RKO (cell line): ENCODE measurements at places on chromosomes 4 and X.

DNA sequence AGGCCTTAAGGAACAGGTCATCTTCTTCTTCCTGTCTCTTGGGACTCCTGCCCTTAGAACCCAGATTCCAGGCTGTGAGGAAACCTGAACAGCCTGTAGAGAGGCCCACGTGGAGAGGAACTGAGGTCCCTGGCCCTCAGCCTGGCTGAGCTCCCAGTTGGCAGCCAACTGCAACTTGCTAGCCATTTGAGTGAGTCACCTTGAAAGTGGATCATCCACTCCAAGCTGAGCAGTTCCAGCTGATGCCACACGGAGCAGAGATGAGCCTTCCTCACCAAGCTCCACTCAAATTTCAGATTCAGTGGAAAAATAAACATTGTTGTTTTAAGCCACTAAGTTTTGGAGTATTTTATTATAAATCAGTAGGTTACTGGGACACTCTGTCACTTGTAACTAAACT lies 392.5 kb downstream of the BCOR start:
- DNase-seq = peak; percentile 83

DNA sequence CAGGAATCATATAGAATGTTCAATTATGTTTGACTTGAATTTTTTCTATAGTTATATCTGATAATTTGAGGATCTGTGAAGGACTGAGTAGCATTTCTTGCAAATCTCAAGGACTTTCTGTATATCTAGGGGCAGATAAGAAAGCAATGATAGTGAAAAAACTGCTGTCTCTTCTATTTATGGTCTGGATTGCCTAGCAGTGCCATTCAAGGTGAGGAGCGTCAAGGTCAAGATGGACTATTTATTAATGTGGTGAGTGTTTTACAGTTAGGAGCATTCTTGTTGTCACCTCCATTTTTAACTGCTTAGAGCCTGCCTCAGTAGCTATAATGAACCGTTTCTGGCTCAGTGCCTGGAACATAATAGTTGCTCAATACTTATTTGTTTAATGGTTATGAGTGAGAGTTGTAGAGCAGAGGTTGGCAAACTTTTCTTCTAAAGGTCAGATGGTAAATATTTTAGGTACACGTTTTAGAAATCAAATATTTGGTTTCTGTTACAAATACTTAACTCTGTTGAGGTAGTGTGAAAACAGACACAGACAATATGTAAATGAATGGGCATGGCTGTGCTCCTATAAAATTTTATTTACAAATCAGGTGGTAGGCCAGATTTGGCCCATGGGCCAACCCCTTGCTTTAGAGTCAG lies 523.2 kb upstream of the IGFBP7 start:
- no peak for DNase-seq

- DNase-seq = no peak
These were observed 44.8 kb upstream of the HERC6 start for GRCh38 chr4:88333741-88334405.

GRCh38 chr4:97394653-97395052 lies 748.6 kb downstream of the STPG2 start:
- peak; percentile 44 for DNase-seq

DNA sequence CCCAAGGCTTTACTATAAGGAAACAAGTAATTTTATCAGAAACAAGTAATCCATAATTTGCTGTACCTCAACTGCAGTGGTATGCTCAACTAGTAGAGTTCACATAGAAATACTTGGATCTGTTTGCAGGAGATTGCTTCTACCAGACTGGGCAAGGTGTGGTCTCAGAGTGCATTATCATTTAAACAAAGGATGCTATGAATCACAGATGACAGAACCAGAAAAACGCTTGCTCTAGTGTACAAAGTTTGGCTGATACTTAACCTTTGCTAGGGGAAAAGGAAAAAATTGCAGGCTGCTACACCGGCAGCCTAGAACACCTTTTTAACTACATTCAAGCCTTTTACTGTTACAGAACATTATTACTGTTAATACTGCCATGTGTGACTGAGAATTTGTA lies 97.1 kb downstream of the ENOX2 start:
- no peak for DNase-seq

GRCh38 chrX:133653358-133653757 lies 238.1 kb upstream of the GPC4 start:
- DNase-seq = peak; percentile 2

- DNase-seq = no peak
These were observed 62.2 kb downstream of the NSUN7 start for GRCh38 chr4:40811956-40812355.

DNA sequence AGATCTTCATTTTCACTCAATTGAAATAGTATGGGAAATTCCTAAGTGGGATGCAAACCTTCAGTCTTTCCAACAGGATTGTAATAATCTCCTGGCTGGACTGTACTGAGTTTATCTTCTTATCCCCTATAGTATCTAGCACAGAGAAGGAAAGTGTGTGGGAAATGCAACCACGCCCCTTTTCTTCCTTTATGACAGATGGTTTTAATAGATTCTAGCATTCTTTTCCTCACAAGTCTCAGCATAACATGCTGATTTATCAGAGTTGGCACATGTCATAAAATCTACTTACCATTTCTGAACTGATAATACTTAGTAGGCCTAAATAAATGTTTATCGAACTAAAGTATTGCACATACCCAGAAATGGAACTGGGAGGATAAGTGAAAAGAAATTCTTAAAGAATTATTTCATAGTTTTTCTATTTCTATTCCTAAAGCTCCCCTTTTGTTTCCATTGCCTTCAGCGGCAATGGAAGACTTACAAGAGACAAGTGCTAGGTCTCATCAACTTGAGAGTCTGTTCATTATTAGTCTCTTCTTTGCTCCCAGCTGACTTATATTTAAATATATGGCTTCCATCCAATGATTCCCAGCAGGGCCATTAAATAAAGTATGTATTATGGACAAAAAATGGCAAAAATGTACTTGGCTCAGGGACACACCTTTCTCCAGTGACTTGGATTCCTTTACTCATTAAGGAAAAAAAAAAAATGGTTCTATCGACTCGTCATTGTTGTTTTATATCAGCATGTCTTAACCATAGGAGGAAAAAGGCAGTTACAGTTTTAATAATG lies 484.5 kb downstream of the IL1RAPL1 start:
- no peak for DNase-seq

GRCh38 chr4:137661693-137662092 lies 129.4 kb upstream of the PCDH18 start:
- peak; percentile 3 for DNase-seq
